ENCODE measurements at places on chromosomes 7 and 10. TPM values are rescaled to one million over a fixed set of nuclear protein-coding genes. Genes with fewer than 3 reads are reported as not detected.

DNA sequence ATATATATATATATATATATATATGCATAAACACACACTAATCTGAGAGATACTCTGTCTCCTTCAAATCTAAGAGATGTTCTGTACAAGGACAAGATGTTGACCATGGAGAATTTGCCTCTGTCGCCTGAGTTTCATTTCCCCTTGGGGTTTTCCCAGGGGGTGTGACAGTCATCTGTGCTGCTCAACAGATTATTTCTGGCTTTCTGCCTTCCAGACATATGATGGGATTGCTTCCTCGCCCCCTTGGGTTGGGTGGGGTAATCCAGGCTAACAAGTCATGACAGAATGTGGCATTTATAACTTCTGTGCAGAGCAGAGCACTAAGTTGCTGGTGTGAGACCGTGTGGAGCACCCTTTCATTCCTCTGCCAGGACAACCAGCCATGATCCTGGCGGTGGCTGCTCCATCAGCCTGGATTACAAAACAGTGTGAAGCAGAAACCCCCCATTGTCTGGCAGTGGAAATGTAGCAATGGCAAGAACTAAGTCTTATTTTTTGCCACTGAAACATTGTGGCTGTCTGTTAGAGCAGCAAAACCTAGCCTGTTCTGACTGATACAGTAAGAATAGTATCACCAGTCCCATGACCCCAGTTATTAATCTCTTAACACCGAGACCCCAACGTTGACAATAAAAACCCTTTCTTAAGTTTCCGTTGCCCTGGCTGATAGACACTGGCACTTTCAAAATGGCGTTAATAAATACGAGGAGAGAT is 13.7 kb upstream of the USP6NL start:
- no peak for ATAC-seq

Gene WNT2
- 0.54 TPM for total RNA-seq

Gene CYP3A7
- total RNA-seq: not detected

Gene IGF2BP3
- total RNA-seq: 0.13 TPM

- ATAC-seq: peak; percentile 18
Measured at GRCh38 chr10:131901181-131901829, 497 bp downstream of the PPP2R2D start.

DNA sequence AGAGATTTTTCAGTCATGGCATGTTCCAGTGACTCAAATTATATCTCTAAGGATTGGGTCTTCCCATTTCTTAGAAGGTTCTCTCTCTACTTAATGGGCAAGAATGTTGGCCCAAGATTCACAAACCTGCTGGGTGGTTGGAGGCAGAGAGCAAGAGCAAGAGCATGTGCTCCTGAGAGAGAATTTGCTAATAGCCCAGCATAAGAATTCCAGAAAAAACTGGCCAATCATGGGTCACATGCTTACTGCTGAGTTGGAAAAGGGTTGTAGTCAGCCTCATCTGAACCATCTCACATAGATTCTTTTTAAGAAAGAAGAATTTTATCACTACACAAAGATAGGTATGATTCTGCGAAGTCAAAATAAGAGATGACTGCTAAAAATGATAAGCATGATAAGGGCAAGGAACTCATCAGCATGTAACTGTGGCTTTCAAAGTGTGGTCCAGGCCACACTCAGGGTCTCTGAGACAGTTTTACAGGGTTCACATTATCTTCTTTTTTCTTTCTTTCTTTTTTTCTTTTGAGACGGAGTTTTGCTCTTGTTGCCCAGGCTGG is 8.2 kb upstream of the VCL start:
- ATAC-seq: no peak

DNA sequence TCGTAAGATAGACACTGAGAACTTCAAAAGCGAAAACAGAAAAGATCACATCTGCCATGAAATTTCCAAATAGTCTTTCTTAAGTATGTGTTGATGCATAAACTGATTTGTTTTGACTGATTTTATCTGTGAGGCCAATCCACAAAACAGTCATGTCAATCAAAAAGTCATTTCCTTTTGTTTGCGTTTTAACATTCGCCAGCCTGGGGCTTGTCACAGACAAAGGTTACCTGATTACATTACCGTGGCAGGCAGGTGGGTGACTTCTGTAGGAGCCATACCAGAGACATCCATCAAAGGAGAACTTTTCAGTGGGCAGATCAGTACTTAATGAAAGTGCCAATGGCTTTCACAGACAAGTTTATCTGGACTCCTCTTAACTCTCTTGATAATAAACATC is 45.5 kb upstream of the BET1 start:
- no peak for ATAC-seq

DNA sequence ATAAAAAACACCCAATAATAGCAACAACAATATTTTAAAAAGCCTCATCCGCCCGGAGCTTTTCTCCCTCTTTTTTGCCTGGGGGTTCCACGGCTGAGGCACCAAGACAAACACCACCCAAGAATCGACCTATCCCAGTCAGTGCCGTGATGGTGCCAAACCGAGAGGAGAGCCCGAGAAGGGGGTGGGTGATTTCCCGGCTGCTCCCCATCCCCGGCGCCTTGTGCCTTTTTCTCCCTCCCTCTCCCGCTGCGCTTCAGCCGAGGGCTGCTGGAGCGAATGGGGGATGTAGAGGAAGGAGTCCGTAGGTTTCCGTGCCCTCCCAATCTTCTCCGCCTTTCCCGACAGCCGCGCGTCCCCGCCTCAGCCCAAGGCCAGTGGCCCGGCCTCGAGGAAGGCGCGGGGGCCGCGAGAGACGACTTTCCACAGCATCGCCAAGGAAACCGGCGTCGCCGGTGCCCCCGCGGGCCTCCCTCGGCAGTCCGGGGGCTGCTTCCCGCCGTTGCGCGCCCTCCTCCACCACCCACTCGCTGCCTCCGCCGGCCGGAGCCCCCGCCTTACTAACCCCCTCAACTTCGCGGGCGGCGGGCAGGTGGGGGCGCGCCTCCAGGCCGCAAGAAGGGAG is 1.3 kb downstream of the EGR2 start:
- ATAC-seq: no peak

Gene DLX5
- not detected for total RNA-seq

Gene PLOD3
- 51.3 TPM for total RNA-seq

Gene WDR86
- total RNA-seq: 5.4 TPM

Gene SLC26A3
- total RNA-seq: 10.3 TPM

GRCh38 chr10:100319707-100320402 is 10.2 kb downstream of the PKD2L1 start:
- ATAC-seq: no peak

DNA sequence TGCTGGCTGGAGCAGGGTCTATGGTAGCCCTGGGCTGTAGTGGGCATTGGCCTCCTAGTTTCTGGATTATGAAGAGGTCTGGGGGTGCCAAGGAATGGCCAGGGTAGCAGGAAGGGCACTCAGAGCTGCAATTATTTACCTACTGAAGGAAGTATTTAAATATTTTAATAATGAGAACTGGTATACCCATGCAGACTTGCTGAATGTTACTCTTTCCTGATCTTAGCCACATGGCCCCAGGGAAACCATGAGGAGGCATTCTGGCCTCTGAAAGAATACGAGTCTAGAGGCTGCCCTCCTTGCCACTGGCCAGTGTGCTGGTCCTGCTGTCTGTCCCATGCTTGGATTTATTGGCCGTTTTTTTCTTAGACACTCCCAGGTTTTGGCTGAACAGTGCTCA is 599.7 kb downstream of the LRMDA start:
- ATAC-seq: no peak

Gene PRLHR
- 0.12 TPM for total RNA-seq

Gene FKBP9
- total RNA-seq: 135 TPM

GRCh38 chr10:125081931-125082330 is 78.4 kb downstream of the CTBP2 start:
- no peak for ATAC-seq

Gene BCAP29
- 125 TPM for total RNA-seq

Gene SPDYE3
- total RNA-seq: not detected

- peak; percentile 0 for ATAC-seq
Measured at GRCh38 chr10:3172081-3172445, 519 bp downstream of the PITRM1 start.

- no peak for ATAC-seq
Measured at GRCh38 chr10:85612833-85613232, 753.8 kb downstream of the GRID1 start.

DNA sequence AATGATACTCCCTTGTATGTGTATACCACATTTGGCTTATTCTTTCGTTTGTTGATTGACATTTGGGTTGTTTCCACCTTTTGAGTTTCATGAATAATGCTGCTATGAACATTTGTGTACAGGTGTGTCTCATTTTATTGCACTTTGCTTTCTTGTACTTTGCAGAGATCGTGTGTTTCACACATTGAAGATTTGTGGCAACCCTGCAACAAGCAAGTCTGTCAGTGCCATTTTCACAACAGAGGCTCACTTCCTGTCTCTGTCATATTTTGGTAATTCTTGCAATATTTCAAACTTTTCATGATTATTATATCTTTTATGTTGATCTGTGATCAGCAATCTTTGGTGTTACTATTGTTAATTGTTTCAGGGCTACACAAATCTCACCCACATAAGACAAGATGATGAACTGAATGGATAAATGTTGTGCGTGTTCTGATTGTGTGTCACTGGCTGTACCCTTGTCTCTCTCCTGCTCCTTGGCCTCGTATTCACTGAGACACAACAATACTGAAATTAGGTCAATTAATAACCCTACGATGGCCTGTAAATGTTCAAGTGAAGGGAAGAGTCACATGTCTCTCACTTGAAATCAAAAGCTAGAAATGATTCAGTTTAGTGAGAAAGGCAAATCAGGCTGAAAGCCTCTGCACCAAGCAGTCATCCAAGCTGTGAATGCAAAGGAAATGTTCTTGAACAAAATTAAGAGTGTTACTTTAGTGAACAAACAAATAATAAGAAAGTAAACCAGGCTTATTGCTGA is 133.6 kb upstream of the JCAD start:
- ATAC-seq: no peak

- no peak for ATAC-seq
Measured at GRCh38 chr10:14010101-14010558, 320.6 kb downstream of the FRMD4A start.

- ATAC-seq: peak; percentile 65
Measured at GRCh38 chr10:6065835-6066234, 3.7 kb upstream of the IL2RA start.

- no peak for ATAC-seq
Measured at GRCh38 chr7:23396222-23397015, 73.9 kb downstream of the IGF2BP3 start.

GRCh38 chr7:99473315-99473596 is 566 bp downstream of the ZNF789 start:
- ATAC-seq: no peak

Gene COL17A1
- total RNA-seq: 0.27 TPM

- ATAC-seq: no peak
Measured at GRCh38 chr10:13617116-13617515, 30.4 kb downstream of the PRPF18 start.

DNA sequence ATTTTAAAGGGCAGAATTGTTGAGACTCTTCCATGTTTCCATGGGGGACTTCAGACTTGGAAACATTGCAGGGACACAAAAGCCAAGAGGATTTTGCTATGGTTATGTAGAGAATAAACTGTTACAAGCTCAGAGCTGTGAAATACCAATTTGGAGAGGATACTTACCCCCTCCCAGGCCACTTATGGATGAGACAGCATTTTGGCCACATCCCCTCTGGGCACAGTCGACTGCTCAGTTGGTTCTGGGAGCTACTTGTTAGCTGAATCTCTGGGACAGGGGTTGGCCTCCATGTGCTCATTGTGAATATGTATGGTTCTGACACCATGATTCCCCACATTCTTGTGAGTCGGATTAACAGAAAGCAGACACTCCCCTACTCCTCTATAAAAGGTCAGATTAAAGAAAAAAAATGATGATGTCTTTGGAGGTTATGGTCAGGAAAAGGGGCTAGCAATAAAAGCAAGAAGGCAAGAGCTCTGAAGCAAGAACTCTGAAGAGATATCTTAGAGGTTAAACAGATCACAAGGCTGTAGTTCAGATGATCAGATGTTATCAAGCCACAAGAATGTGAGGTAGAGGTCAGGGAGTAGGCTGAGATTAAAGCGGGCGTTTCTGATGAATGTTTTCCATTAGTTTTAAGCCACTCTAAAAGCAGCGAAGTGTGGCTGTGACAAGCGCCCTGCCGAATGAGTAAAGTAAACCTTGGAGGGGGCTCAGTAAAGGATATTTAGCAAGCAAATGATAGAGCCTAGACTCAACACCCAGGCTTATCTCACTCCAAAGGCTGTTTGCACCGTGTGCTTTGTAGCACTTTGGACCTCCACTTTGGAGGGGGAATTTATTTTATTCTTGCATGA is 17.2 kb downstream of the STAMBPL1 start:
- ATAC-seq: no peak

DNA sequence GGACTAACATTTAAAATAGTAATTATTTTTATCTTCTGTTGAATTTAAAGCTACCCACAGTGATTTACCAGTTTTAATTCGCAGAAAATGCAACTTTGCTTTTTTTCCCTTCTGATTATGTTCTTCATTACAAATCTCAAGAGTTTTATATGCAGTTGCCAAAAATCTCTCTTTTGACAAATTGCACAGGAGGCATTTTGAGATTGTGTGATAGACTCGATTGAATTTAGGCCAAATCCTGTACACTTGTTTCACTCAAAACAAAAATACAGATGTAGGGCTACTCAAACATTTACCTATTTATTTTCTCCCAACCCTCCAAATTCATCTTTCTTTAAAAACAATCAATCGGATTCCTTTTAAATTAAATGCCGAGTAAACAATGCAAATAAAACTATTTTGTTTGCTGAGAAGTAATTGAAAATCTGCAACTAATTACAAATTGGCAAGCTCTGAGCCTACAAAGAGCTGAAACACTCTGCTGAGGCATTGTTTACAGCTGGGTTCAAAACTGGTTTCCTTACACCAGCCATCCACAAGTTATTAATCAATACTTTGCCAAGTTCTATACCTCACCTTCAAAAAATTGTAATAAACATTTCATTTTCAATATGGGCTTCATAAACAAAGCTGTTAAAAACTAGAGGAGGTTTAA is 214.9 kb upstream of the TCF7L2 start:
- ATAC-seq: no peak

- ATAC-seq: no peak
Measured at GRCh38 chr10:29098423-29098822, 190.4 kb upstream of the LYZL1 start.

DNA sequence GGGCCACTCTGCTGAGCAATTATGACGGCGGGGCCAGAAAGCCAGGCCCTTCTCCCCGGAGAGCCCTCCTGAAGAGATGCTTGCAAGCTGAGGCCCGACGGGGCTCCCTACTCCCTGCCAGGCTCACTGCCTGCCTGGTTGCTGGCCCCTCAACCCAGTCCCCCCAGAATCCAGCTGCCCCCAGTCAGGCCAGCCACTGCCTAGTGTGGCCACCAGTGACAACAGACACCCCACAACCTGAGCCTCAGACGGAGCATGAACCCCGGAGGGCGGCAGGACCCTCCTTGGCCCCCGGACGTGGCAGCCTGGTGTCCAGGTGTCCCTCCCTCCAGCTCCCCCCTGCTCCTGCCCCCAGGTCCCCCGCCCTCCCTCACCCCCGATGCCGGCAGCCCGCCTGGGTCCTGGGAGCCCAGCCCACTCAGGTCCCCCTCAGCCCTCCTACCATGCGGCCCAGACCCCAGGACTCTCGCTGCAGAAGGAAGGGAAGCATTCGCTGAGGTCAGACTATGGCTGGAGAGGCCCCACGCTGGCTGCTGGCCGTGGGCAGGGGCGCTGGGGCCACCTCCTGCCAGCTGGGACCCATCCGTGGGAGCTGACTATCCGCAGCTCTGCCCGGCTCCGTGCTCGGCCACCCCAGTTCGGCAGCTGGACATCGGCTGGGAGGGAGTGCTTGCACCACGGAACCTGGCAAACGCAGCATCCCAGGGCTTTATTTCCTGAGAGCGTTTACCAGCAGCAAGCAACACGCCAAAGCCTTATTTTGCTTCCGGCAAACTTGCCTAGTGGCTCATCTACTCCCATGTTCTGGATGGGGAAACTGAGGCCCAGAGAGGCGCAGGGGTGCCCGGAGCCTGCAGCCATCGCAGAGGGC is 89.8 kb downstream of the UNCX start:
- ATAC-seq: no peak
